ENCODE measurements at places on chromosomes 6 and 20.
A peak's percentile ranks its signal among the peaks of the same experiment; 100 is the strongest.

DNA sequence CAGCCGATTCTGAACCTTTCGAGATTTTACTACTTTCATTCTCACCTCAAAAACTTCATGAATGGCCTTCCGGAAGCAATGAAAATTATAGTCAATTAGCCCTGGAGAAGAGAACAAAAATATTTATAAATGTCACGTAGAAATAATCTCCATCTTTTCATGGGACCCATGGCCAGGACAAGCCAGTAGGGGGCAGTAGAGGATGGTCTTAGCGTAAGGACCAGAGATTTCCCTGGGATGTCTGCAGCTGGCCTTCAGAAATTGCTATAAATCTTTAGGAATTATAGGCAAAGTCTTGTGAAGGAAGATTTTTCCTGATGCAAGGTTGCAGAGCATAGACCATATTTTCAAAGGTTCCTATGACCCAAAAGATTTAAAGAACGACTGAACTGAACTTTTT lies 15.6 kb upstream of the UBE2J1 start:
- DNase-seq, result peak; percentile 39

- no peak for DNase-seq
Observed at GRCh38 chr20:49297605-49298530, 20.0 kb upstream of the ZNFX1 start.

- DNase-seq, result no peak
Observed at GRCh38 chr6:149615805-149616204, 32.7 kb downstream of the KATNA1 start.

DNA sequence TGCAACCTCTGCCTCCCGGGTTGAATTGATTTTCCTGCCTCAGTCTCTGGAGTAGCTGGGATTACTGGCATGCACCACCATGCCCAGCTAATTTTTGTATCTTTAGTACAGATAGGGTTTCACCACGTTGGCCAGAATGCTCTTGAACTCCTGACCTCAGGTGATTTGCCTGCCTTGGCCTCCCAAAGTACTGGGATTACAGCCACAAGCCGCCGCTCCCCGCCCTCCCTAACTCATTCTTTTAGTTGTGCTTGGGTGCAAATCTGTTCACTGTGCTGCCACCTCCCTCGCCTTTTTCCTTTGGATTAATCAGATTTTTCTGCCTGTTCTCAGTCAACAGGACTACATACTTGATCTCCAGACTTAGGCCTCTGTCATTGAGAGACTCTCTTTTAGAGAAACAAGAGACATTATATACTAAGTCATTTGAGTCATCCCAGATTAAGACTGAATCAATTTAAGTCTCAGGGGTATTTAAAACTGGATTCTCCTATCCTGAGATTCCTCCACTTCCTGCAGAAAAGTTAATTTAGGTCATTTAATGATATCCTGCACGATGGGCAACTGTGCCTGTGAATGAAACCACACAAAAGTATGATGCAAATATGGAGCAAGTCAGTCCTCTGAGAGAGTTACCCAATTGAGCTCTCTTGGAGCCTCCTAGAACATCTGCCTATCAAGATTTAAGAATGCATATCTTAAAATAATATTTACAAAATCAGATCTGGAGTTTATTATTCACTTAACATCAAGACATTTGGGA lies 136.1 kb upstream of the THEMIS start:
- no peak for DNase-seq

- DNase-seq, result no peak
Observed at GRCh38 chr20:16621435-16622141, 48.3 kb upstream of the KIF16B start.

DNA sequence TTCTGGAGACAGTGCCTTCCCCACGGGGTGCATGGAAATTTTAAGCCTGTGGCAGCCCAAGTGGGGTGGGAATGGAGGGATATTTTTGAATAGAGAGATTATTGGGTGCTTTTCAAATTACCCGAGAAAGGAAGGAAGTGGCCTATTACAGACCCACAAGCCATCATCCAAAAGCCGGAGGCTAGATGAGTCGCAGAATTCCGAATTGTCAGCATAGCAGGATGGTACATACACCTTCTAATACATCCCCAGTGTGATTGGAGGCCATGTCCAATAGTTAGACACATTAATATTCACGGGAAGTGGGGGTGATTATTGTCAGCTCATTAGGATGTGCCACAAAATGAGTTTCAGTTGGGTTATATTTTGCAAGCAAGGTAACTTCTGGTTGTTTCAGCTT lies 133.0 kb downstream of the FIG4 start:
- no peak for DNase-seq

GRCh38 chr6:50637267-50637666 lies 76.1 kb upstream of the TFAP2D start:
- no peak for DNase-seq

DNA sequence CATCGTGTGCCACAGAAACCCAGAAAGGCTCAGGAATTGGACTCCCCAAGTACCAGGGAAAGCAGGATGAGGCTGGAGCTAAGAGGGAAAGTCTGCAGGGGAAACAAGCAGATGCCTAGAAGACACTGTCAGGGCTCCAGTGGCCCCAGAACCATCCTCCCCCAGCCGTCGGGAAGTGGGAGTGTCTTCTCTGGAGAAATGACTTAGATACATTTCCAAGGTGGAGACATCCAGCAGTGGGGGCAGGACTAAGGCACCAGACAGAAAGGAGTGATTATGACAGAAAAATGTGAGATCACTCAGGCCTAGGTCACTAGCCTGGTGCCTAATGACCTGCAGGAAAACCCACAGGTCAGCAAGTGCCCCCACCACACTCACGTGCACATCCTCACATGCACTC lies 36.0 kb upstream of the VSX1 start:
- DNase-seq, result no peak

DNA sequence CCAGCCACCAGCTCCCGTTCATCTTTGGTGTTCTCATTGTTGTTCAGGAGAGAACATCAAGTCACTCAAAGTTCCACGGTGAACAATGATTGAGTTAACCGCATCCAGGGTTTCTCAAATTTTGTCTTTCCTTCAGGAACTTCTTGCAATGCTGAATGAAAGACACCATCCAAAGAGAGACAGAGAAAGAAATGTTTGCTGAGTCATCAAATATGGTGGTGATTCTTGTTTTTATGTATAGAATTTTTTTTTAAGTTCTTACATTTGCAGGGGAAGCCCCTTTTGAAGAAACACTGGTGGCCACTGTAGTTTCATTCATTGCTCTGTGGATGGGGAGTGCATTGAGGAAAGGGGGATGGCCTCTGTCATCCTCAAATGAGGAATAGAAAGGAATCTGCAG lies 62.3 kb upstream of the ENPP5 start:
- no peak for DNase-seq

GRCh38 chr6:106163446-106163965 lies 77.4 kb downstream of the PRDM1 start:
- no peak for DNase-seq

DNA sequence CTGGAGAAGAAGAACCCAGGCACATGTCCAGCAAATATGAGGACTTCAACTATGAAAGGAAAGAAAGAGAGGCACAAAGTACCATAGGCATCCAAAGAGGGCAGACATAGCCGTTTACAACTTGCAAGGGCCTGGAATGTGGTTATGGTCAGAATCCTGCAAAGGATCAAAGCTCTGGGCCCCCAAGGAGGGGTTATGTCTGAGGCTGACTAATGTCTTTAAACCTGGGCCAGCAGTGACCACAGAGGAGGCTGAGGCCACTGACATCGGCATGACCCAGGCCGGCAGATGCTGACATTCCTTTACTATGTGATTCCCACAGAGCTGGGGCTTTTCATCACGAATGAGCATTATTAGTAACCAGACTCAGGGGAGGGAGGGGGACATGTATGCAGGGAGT lies 861.1 kb downstream of the DHX35 start:
- DNase-seq, result no peak

- no peak for DNase-seq
Observed at GRCh38 chr6:7260291-7261031, 52.5 kb downstream of the SSR1 start.

DNA sequence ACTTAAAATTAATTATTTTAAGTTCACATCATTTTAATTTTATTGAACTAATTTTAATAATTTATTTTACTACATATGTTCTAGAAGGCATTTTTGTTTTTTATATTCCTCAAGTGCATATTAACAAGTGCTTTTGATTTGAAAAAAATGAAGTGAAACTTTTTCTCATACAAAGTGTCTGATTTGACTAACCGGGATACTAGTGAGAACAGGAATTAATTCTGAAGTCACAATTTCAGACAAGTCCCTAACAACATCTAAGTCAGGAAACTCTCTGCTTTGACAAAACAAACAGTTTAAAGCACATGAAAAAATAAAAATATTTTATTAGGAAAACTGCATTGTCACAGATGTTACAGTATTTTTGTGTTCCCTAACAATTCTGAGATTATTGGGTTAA lies 1166.3 kb upstream of the CITED2 start:
- no peak for DNase-seq

DNA sequence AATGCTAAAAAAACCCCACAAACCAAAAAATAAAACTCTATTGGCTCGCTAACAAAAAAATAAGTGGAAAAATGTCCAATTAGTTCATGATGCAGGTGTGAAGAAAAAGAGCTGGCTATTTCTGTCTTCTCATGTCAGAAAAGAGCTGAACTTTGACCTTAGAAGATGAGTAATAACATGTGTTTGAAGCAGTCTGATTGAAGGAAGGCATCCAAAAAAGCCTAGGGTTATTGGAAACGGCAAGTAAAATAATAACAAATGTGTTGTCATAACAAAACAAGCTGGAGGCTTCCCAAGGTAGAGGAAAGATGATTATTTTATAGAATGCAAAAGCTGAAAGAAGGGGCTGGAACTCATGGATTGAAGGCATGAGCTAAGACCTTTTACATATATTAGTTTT lies 94.4 kb upstream of the FAM184A start:
- no peak for DNase-seq

DNA sequence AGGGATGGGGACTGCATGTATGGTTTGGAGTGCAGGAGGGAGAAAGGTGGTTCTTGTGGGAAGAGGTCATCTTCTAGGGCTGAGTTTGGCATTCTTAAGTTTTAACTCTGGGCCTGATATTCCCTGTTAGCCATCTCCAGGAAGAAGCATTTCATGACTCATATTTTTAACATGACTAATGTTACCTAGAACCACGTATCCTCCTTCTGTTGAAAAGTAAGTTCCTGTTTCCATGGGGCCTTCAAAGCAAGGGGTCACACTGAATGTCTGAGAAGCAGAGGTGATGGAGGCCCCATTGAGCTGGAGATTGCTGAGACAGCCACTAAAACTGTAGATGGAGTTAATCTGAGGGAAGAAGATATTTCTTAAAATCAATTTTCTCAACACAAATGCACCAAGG lies 30.2 kb downstream of the FAM229B start:
- DNase-seq, result no peak

- no peak for DNase-seq
Observed at GRCh38 chr6:9140172-9140571, 704.8 kb upstream of the SLC35B3 start.

GRCh38 chr6:27812805-27813492 lies 99.2 kb downstream of the OR2B2 start:
- no peak for DNase-seq

DNA sequence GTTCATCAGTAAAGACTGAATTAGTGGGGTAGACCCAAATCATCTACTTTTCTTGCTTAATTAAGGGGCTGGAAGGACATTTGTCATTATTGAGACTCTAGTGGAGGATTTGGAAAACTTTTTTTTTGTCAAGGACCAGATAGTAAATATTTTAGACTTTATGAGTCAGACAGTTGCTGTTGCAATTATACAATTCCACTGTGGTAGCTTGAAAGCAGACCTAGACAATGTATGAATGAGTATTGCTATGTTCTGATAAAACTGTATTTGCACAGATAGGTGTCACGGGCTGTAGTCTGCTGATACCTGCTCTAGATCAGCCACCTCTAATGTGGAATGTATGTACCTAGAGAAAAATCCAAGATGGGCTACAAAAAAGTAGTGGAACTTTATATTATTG lies 175.0 kb downstream of the CARMIL1 start:
- no peak for DNase-seq

DNA sequence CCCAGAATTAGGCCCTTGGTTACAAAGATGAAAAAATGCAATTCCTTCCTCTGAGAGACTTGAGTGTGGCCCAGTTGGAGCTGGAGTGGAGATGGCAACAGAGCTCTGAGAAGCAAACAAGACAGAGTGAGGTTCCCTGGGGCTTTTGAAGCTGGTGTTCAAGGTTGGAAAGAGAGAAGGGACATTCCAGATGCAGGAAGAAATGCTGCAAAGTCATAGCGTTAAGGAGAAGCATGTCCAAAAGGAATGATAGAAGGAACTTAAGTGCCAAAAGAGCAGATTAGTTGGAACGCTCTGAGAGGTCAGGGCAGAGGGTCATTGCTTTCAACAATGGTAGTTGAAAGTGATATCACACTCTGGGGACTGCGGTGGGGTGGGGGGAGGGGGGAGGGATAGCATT lies 251.8 kb downstream of the TBC1D7 start:
- DNase-seq, result no peak

DNA sequence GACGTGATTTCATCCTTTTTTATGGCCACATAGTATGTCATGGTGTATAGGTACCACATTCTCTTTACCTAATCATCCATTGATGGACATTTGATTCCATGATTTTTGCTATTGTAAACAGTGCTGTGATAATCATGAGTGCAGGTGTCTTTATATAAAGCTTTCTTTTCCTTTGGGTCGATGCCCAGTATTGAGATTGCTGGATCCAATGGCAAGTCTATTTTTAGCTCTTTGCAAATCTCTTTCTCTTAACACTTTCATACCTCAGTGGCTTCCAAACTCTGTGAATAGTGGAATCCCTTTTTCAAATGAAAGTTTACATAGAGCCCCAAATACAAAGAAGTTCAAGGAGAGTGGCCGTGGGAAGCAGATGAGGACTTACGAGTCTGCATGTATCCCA lies 105.8 kb upstream of the SPTLC3 start:
- no peak for DNase-seq

DNA sequence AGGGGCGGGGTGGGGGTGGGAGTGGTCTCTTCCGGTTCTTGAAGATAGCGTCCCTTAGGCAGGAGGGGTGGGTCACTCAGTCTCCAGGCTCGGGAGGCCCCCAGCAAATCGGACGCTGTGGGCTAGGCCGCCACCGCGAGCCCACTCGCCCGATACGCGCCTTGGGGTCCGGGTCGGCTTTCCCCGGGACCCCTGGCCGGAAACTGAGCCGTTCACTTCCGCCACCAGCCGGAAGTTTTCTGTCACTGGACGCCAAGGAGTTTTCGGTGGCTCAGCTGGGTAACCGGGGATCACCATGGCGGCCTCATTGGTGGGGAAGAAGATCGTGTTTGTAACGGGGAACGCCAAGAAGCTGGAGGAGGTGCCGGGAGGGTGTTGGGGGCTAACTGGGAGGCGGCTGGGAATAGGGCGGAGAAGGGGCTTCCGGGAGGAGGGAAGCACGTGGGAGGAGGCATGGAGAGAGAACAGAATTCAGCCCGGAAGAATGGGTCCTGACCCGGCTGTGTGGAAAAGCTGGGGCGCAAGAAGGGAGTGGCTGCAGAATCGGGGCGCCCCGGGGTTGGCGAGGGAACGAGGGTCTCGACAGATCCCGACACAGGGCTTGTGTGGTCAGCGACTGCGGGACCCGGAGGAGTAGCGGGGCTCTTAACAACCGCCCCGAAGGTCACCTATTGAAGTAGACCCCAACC lies at the start of gene ITPA:
ITPA (plus strand) TSS at position 242 of the 689 bp plus-strand sequence; CDS start at position 296, 54 bp downstream.
- peak; percentile 20 for DNase-seq

- no peak for DNase-seq
Observed at GRCh38 chr20:62366370-62367135, 559 bp downstream of the LAMA5 start.

- DNase-seq, result no peak
Observed at GRCh38 chr6:90865513-90865912, 278.6 kb upstream of the MAP3K7 start.

GRCh38 chr6:118780668-118781067 lies 113.3 kb upstream of the ASF1A start:
- DNase-seq, result no peak

- DNase-seq, result no peak
Observed at GRCh38 chr6:8006208-8006607, 58.0 kb downstream of the BLOC1S5 start.

GRCh38 chr6:22451962-22452361 lies 117.4 kb upstream of the HDGFL1 start:
- no peak for DNase-seq

All from stimulated activated CD8-positive, alpha-beta memory T cell treated with anti-CD3 and anti-CD28 coated beads, Interleukin-7, amount 100 ng/mL, for 1 hour (primary cell).